Esophagus mucosa (tissue), 1 donor: ENCODE measurements at places on chromosomes 4 and X. TPM values are rescaled to one million over a fixed set of nuclear protein-coding genes. Genes with fewer than 3 reads are reported as not detected.

- ATAC-seq = peak; percentile 21
Observed at GRCh38 chr4:40307627-40308497, 27.3 kb upstream of the CHRNA9 start.

Gene HSD17B13
- not detected for total RNA-seq

Gene GPRASP2
- 3.1 TPM for total RNA-seq

DNA sequence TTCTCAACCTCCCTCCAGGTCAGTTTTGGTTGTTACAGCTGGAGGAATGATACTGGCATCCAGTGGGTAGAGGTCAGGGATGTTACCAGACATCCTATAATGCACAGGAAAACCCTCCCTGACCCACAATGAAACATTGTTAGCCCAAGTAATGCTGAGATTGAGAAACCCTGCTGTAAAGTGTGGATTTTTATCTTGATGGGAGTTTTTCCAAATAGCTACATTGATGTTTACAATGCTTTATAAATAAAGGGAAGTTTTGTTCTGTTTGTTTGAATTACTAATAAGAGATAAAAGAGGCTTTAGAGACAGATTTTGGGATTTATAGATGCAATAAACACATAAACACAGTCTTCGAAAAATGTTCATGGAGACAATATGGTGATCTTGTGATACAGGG lies 194.0 kb upstream of the NUDT6 start:
- ATAC-seq = no peak

DNA sequence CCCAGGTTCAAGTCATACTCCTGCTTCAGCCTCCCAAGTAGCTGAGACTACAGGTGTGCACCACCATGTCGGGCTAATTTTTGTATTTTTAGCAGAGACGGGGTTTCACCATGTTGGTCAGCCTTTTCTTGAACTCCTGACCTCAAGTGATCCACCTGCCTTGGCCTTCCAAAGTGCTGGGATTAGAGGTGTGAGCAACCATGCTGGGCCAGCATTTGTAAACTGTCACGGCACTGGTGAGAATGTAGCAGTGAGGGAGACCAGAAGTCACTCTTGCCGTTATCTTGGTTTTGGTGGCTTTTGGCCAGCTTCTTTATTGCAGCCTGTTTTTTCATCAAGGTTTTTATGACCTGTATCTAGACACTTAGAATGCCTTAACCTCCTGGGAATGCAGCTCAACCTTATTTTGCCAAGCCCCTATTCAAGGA lies 22.4 kb downstream of the PCDH18 start:
- no peak for ATAC-seq

DNA sequence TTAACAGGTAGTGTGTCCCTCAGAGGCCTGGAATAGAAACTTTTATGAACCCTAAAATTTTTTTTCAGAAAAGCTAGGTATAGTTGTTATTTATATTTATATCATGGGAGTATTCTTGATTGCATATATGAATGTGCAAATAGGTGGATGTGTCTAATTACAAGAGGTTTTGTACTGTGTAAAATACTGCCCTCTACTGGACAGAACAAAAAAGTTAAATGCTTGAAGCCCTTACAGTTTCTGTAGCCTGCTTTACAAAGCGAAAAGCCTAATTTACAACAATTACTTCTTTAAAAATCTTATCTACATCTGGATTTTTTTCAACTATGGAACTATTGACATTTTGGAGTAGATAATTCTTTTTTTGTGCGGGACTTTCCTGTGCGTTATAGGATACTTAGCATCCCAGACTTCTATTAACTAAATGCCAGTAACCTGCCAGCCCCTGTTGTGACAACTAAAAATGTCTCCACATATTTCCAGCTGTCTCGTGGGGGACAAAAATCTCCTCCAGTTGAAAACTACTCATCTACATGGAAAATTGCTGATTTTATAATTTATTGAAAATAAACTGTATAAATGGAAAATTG lies 35.1 kb downstream of the ENPEP start:
- peak; percentile 59 for ATAC-seq

DNA sequence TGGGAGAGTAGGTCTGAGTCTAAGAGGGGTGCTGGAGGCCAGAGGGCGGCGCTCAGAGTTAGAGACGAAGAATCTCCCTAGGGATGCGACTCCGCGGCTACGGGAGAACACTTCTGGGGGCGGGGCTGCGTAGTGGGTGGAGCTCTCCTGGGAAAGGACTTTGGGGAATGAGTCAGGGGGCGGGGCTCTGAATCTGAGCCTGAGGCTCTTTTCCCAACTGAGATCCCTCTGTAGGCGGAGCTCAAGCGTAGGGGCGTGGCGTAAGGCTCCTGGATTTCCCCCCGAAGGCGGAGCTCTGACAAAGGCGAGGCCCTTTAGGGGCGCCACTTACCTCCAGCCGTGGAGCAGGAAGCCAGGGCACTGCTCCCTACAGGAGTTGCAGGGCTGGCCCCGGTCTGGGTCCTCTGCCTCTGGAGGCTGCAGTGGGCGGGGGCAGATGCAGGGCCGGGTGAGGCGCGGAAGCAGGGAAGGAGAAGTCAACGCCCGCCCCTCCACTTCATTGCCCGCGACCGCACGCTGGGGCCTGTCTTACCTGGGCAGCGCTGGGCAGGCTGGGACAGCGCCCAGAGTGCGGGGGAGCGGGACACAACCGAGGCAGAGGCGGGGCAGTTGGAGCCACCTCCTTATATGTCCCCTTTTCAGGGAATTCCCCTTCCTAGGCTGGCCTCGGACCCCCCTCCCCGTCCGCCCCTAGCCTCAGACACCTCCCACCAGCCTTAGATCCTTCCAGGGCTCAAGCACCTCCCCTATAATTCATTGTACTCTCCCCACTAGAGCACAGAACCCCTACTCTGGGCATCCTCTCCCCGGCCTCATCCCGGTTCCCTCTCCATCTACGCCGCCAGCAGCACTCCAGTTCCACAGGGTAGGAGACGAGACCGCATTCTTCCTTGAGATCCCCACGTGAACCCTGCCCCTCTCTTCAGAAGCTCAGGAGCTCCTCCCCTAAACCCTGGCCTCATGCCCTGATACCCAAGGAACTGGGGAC lies 1.6 kb downstream of the PRICKLE3 start:
- peak; percentile 87 for ATAC-seq

DNA sequence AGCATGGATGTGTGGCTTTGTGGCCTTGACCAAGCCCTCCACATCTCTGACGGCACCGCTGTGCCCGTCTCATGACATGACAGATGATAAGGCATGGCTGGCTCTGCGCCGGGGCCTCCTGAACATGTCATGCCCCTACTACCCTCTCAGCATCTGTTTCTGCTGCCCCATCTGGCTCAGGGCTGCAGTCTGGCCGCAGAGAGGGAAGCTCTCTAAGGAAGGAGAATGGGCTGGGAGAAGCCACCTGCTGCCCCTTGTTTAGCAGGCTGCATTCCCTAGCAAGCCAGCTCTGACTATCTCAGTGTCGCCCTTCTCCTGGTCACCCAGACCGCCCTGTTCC lies 7.2 kb downstream of the ZNF185 start:
- ATAC-seq = no peak

Gene HMGB3
- 27.3 TPM for total RNA-seq

DNA sequence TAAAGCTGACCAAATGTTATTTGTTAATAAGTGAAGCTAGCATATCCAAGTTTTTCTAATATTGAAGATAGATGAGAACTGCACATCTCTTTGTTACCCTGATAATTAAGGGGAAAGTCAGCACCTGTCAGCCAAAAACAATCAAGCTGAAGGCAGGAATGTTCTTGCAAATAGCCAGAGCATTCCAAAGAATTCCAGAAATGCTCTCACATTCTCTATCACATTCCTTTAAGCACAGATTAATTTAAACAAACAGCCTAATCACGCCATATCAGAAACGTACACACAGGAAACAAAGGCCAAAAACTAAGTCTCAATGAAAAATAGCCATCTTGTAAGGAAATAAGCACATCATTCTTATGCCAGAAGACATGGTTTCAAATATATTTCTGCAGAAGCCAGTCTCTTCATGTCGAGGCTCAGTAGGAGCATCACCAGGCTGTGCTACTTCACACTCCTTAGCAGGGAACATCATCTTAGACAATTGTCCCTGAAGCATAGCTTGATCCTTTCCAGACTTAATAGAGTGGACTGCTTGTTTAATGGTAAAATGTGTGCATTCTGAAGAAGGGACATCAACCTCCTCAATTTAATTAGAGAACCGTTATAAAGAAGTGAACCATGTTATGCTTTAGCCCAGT lies 252.9 kb upstream of the TTC29 start:
- no peak for ATAC-seq

DNA sequence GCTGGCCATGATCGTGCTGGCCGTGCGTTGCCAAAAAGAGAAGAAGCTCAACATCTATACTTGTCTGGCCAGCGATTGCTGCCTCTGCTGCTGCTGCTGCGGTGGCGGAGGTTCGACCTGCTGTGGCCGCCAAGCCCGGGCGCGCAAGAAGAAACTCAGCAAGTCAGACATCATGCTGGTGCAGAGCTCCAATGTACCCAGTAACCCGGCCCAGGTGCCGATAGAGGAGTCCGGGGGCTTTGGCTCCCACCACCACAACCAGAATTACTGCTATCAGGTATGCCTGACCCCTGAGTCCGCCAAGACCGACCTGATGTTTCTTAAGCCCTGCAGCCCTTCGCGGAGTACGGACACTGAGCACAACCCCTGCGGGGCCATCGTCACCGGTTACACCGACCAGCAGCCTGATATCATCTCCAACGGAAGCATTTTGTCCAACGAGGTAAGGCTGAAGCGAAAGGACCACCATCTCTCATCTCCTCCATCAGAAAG lies 3.3 kb downstream of the PCDH10 start:
- no peak for ATAC-seq

Gene CCNG2
- total RNA-seq = 70.4 TPM

Gene JAKMIP1
- total RNA-seq = not detected

Gene NOX1
- total RNA-seq = 0.08 TPM

- ATAC-seq = no peak
Observed at GRCh38 chr4:83725336-83726085, 189.6 kb downstream of the GPAT3 start.

Gene SHROOM3
- 20.7 TPM for total RNA-seq

DNA sequence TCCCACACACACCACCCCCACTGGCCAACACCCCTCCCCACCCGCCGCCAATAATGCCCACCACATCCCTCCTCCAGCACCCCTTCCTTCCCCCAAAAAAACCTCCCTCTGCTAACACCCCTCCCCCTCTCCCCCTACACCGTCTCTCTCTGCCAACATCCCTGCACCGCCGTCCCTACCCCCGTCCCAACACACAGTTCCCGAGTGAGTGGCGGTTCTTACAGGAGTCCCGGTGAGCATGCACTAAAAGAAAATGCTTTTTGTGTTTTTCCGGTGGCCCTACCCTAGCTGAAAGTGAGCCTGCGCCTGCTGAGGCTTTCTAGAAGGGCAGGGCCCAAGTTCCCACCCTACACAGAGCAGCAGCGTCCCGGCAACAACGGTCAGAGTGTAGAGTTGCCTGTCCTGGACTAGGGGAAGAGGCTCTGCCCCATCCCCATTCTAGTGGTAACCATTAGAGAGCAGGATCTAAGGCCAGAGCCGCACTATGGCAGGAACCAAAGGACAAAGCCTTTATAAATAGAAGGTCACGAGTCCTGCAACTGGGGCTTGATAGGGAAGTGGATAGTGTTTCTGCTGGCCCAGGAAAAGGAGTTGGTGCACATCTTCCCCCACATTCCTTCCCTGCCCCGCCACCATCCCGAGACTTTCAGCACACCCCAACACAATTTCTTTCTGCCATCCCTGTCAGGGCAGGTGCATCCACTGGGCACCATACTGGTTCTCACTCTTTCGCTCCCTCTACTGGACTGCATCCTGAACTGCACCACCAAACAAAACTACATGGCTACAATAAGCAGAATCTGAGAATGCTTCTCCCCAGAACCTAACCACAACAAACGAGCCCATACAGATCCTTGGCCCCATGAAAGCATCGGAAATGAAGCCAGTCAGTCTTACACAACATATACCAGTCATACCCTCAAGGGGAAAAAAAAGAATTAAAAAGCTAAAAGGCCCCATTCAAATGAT lies 78.1 kb upstream of the PAGE3 start:
- ATAC-seq = peak; percentile 70

Gene RGN
- total RNA-seq = 0.20 TPM

- ATAC-seq = no peak
Observed at GRCh38 chrX:54921427-54922021, 900 bp downstream of the TRO start.

DNA sequence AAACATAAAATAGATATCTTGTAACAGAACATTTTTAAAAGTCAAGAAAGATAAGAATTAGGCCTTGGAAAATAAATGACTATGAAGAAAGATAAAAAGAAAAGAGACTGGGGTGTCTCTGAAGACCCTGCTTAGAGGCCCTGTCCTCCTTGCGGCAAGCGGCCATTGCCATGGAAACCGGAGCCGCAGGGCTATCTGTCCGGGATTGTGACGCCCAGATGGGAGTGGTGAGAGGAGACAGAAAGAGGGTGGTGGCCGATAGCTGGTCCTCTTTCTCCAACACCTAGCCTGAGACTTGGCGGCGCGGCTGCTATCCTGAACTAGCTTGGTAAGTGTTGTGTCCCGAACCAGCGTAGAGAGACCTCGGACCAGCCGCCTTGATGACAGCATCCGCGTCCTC lies at the start of gene DUSP21:
TSS of gene DUSP21 (plus strand) at position 269 of the 400 bp plus-strand sequence. CDS start at position 381, 112 bp downstream.
- no peak for ATAC-seq

GRCh38 chr4:10951306-10951705 lies 266.7 kb upstream of the CLNK start:
- peak; percentile 30 for ATAC-seq

- ATAC-seq = no peak
Observed at GRCh38 chrX:25013632-25014365, 2.0 kb downstream of the ARX start.

Gene XAGE3
- total RNA-seq = not detected
